Right ventricle myocardium inferior (tissue), 1 donor: ENCODE measurements at places on chromosomes 7 and 10.

- DNase-seq = no peak
Observed at GRCh38 chr10:86508217-86508616, 13.4 kb downstream of the WAPL start.

GRCh38 chr10:60611291-60611747 is 167.0 kb upstream of the CDK1 start:
- DNase-seq = peak; percentile 58

DNA sequence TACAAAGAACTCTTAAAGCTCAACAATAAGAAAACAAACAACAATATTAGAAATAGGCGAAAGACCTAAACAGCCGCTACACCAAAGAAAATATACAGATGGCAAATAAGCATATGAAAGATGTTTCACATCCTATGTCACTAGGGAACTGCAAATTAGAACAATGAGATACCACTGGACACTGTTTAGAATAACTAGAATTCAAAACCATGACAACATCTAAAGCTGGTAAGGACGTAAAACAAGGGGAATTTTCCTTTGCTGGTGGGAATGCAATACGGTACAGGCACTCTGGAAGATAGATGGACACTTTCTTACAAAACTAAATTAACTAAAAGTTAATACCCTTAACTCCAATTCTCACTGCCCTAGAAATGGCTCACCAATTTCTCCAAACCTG is 44.5 kb downstream of the THSD7A start:
- no peak for DNase-seq

GRCh38 chr10:4062072-4062471 is 277.1 kb upstream of the KLF6 start:
- DNase-seq = no peak

DNA sequence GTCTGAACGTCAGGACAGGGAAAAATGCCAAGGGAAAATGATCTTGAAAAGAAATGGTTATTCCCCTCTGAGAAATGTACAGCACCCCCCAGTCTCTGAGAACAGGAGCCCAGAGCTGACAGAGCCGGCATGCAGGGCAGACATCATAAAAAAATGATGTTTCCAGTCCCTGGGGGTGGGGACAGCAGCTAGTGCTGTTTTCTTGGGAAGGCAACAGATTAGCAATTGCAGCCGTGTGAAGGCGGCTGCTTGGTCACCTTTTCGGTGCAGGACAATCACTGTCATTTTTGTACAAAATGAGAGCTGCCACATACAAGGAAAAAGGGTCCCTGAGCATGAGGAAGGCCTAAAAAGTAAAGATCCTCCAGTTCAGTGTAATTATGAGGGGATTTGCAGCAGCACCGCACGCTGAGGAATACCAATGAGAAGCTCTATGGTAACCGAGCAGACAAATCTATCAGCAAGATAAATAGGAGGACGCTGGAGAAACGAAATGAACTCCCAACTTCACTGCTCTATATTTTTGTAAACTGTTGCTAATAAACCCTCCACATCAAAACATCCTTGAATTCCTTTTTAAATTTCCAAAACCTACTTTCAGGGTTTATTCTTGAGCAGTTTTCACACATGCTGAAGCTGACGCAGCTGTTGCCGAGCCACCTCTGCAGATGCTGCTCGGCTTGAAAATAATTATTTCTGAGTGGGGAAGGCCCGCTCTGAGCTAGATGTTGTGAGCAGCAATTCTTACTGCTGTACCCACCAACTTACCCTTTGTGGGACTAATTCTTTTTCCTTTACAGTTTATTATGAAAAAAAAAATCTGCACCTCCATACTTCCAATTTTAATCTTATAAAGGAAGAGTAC is 98.2 kb upstream of the NEBL start:
- no peak for DNase-seq

GRCh38 chr10:103915796-103916195 is 2.2 kb downstream of the STN1 start:
- no peak for DNase-seq
